ENCODE measurements at places on chromosomes 7 and 10.

GRCh38 chr7:29386196-29386765, 177.4 kb upstream of the PRR15 start:
- DNase-seq: no peak

DNA sequence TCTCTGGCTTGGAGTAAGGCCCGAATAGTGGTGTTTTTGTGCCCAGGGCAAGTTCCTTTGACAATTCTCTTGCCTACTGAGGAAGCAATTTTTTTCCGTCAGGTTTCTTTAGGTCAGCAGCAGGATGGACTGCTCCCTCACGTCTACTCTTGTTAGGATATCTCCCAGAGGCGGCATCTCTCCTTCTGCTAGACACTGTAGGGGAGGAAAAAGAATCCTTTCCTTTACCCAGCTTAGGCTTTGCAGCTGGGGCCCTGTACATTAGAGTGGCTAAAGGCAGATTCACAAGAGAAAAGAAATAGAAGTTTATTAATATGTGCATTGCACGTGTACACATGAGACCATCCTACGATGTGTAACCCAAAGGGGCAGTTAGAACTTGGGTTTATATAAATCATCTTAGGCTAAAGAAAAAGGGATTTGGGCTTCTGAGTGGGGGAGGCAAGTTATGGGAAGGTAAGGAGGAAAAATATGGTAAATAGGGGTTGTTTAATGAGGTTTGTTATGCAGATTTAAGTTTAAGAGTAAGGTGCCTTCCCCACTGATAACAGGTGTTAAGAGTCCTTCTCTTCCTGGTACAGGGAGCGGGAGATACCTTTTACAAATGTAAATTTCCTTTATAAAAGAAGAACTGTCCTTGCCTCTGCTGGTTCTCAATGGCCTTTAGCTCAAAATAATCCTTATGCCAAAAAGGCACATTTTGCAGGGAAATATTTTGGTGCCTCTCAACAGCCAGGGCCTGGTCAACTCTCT, 156.4 kb downstream of the AOAH start:
- DNase-seq: no peak

DNA sequence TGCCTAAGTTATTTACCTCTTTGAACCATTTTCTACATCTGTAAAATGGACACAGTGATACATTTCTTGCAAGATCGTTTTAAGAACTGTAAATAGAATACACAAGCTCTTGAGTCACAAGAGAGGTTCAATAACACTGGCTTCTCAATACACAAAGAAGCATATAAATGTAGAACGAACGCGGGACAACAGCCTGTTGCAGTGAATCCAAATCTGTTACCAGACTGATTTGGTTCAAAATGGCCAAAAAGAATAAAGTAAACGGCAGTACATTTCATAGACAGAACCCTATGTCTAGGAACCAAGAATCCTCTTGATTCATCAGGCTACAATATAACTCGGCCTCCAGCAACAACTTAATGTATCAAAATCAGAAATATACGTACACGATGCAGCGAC, 701 bp downstream of the MTPAP start:
- no peak for DNase-seq

- no peak for DNase-seq
These were observed 23.5 kb downstream of the BCCIP start for GRCh38 chr10:125846894-125847293.

DNA sequence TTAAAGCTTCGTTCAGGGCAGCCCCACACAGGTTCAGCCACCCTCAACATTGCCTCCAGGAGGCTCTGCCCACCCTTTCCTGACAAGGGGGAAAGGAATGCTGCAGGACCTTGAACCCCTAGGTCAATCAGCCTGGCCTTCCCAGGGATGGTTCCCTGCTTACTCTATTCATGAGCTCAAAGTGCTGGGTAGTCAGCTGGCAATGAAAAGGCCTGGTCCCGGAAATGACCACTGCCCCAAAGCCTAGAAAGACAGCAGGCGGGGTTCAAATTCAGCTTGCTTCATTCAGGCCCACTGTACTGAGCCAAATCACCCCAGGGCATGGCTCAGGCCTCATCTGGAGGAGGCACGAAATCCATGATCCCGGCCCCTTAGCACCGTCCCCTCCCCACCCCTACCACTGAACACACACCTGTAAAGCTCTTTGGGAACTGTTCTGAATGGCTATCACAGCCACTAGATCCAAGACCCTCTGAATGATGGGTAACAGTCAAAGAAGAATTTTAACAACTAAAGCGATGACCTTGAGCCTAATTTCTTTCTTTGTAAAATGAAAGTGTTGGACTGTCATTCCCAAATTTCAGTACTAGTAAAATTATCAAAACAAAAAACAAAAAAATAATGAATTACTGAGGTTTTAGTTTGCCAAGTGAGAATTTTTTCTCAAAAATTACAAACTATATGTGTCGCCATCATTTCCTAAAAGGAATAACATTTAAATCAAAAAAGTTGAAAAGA, 1.0 kb downstream of the URGCP start:
- DNase-seq: no peak

DNA sequence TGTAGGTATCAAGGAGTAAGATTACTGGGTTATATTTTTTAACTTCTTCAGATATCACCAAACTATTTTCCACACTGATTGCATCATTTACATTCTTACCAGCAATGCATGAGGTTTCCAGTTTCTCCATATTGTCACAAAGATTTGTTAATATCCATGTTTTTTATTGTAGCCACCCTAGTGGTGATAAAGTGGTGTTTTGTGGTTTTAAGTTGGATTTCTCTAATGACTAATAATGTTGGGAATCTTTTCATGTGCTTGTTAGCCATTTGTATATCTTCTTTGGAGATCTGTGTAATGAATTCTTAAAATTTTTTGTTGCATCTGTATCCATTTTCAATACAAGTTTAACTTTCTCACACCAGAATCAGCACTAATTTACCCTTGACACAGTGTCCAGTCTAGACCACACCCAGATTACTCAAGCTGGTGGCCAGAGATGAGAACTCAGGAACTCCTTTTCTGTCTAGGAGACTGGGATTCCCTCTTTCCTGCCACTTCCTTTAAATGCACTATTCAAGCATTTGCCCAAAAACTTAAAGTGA, 67.0 kb upstream of the PLXDC2 start:
- DNase-seq: no peak

- DNase-seq: no peak
These were observed 183.4 kb downstream of the EMX2 start for GRCh38 chr10:117725993-117726392.

GRCh38 chr10:99337311-99337811, 8.2 kb downstream of the CNNM1 start:
- no peak for DNase-seq

- no peak for DNase-seq
These were observed 85.9 kb downstream of the ADAM12 start for GRCh38 chr10:126302476-126302756.

GRCh38 chr7:73573276-73573675, 5.1 kb downstream of the TBL2 start:
- no peak for DNase-seq

DNA sequence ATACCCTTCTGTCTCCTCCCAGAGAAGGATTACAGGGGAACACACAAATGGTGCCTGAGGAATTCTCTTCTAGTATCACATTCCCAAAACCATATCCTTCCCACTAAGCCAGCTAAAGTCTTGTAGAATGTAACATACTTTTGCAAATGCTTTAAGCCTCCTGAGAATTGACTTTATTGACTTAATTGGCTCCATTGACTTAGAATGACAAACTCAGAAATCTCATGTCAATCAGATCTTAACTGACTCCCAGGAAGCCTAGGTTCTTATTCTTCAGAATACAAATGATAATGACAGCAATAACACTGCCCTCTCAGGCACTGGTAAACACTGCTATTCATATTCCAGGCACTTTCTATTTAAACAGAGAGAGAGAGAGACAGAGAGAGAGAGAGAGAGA, 356.9 kb upstream of the PRKCQ start:
- DNase-seq: no peak

DNA sequence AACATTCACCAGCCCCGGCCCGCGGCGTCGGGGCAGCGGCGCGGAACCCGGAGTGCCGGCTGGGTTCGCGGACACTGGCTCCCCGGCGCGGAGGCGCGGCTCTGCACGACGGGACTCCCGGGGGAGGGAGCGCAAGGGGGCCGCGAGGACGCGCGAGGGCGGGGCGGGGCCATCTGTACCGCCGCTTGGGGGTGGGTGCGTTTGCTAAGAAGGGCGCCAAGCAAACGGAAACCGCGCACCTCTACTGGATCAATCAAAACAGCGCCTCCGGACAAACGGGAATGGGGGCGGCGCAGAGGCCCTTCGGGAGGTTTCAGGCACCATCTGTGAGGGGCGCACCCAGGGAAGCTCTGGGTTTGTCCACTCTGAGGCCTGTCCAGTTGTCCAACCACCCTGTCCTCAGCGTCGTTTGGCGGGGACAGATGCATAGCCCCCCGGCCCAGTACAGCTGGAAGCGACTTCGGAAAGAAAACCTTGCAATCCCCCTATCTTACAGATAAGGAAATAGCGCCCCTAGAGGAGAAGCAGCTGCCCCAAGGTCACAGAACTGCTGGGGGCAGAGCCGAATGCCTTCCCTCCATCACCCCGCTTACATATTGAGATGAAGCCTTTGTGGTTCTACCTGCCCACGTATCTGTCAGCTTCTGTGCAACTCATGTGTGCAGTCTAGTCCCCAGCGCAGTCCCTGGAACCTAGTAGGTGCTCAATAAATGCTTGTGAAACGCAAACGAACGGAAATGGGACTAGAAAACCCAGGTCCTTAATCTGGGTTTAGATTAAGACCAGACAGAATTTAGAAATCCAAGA, 10.7 kb upstream of the SLIT1 start:
- peak; percentile 62 for DNase-seq

DNA sequence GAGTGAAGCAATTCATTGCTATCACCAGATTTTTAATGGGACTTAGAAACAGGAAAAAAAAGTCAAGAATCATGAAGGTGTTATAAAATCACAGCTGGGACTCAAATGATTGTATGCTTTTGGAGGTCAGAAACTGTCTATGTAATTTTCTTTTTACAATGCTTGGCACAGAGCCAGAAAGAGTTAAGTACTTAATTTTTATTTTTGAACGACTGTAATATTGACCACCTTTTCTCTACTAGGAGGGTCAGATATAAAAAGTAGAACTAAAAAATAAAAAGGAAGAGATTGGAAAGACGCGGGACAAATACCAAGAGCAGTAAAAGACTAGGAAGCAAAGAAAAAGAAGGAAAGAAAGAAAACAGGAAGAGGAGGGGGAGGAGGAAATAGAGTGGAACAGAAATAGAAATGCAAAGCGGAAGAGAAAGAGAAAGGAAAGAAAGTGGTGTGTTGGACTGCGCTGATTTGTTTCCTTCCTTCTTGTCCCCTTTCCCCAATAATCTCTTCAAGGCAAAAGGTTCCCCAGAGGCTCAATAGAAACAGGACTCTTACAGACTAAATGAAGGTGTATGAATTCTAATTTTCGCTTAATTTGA, 23.2 kb upstream of the C1GALT1 start:
- peak; percentile 61 for DNase-seq

- no peak for DNase-seq
These were observed 440.8 kb downstream of the HTR7 start for GRCh38 chr10:90417029-90417428.

DNA sequence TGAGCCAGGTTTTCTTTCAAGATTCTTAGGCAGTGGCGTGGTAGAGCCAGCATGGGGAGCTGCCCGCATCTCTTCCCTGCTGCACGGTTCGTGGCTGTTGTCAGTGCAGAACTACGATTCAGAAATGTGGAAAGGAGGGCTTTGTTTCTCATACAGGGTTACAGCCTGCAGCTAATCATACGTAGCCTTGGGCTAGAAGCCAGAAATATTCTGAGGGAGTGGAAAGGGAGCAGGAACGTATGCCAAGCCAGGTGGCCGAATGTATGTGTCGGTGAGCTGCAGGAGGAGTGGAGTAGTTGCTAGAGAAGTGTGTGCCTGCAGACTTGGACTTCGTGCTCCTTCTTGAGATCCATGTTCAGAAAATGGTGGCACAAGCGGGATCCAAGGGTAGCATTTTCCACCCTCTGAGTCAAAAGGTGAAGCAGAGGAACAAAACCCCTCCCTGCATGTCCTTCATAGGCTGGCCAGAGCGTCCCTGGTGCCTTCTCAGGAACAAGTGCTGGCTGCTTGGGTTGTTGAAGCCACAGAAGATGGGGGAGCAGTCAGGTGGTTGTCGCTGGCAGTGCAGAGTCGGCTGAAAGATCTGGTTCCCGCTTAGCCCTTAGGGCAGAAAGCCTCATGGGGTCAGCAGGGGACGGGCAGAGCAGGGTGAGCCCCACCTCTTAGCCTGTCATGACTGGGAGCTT, 40.9 kb downstream of the LANCL2 start:
- no peak for DNase-seq

GRCh38 chr7:38178695-38179344, 775 bp downstream of the STARD3NL start:
- peak; percentile 52 for DNase-seq

- DNase-seq: peak; percentile 47
These were observed 4.6 kb downstream of the ARPC1B start for GRCh38 chr7:99379043-99379577.

- no peak for DNase-seq
These were observed 483.9 kb upstream of the AUTS2 start for GRCh38 chr7:69114374-69114773.

- no peak for DNase-seq
These were observed 108.9 kb downstream of the SAMD9 start for GRCh38 chr7:93008833-93009232.

DNA sequence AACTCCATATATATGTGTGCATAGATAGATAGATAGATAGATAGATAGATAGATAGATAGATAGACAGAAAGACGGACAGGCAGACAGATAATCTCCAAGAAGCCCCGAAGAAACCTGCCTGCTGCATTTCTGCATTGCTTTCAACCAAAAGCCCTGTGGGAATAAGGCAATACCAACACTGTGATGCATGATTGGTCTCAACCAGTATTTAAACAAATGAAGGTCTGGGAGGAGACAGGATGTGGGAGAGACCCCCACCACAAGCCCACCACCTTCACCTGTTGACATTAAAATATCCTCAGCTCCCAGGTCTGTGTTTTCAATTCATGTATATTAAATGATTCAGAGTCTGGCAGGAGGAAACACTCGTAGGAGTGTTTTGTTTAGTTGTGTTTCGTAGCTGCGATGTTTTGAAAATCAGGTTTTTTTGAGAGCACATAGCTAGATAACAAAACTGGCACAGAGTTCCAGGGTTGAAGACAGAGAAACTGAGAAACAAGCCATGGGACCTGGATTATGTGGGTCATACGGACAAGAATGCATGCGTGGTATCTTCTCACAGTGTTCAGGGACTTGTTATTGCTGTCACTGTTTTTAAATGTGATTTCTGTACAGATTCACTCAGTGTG, 200.7 kb upstream of the AHR start:
- DNase-seq: no peak

GRCh38 chr7:42315631-42316030, 78.6 kb upstream of the GLI3 start:
- no peak for DNase-seq

- no peak for DNase-seq
These were observed 5.9 kb downstream of the AGR3 start for GRCh38 chr7:16875861-16876260.

GRCh38 chr7:121579639-121580038, 183.5 kb upstream of the FAM3C start:
- no peak for DNase-seq

Measured in naive B cell (primary cell).